ENCODE measurements at places on chromosomes 1 and 21.

GRCh38 chr1:58561633-58562032, 15.1 kb upstream of the OMA1 start:
- no peak for DNase-seq

GRCh38 chr1:33454646-33455282, 17.7 kb upstream of the ZSCAN20 start:
- peak; percentile 75 for DNase-seq

DNA sequence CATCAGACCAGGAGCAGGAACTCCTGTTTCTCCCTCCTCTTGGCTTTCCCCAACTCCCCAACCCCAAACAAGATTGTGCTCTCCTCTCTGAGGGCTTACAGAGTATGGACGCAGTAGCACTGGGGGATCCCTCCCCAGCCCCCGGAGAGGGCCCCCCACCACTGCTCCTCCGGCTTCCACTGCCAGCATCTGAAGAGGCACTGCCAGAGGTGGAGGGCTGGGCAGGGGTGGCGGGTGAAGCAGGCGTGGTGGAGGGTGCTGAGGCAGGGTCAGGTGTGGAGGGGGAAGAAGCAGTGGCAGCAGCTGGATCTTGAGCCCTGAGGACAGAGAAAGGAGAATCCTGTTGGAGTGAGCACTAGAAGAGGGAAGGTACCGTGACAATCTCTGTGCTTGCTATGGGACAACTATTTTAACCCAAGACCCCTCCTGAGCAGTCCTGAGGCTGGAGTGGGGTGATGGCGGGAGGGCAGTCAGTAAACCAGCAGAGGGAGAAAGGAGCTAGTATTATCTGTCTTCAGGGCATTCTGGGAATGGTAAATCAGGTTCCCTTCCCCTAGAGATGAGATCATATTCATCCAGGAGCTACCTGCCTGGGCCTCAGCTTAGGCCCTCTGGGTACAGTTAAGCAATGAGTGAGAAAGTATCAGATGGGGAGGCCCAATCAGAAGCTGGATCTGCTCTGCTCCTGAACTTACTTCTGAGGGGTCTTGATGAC, 2.4 kb downstream of the UBQLN4 start:
- no peak for DNase-seq

DNA sequence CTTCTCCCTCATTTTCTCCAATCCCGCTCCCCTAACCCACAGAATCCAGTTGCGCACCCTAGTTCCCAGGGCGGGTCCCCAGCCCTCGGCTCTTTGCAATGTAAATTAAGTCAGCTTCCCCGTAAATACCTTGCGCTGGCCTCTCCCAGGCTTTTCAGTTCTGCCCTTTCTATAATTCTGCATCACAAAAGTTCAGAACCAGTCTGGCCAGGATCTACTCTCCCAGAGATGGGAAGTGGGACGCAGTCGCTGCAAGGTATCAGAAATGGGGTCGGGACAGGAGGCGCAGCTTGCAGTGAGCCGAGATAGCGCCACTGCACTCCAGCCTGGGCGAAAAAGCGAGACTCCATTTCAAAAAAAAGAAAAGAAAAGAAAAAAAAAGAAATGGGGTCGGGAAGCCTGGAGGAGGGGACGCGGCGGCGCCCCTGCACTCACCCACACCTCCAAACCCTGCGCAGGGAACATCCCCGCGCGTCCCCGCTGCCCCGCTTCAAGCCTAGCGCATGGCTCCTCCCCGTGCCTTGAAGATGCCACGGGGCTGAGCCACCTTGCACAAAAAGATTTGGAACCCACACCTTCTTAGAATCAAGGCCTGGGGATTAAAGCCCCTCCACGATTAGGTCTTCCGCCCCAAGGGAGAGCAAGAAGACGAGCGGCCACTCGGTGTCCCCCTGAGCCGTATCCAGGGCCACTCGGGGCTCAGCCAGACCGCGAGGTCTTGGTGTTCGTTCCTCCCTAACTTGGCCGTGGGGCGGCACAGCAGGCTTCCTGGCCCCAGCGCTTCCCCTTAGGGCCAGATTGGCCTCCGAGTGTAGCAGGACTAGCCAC, 27.2 kb upstream of the ITLN2 start:
- no peak for DNase-seq

DNA sequence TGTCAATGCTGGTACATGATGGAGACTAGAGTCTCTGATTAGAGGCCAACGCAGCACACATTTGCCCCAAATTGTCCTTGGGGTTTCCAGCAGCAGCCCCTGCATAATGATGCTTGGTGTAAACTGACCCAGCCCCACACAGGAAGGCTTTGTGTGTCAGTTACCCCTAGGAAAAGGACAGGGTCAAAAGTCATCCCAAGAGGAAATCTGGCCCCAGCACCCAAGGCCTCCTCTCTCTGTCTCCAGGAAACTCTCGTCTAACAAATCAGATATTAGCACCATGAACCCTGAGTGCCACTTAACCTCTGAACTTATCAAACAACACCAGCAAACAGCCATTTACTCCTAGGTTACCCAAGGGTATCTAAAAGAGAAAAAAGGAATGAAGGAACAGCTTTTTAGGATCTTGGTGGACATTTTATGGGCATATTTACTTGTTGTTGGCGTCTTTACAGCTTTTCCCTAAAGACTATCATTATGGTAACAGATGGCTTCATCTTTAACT, 84.5 kb downstream of the PSMG1 start:
- no peak for DNase-seq

GRCh38 chr1:156553860-156554485, 18.4 kb downstream of the IQGAP3 start:
- DNase-seq = no peak

- no peak for DNase-seq
Measured at GRCh38 chr1:166202546-166202945, 35.7 kb upstream of the FAM78B start.

GRCh38 chr21:45423968-45424853, 19.2 kb downstream of the COL18A1 start:
- DNase-seq = no peak

DNA sequence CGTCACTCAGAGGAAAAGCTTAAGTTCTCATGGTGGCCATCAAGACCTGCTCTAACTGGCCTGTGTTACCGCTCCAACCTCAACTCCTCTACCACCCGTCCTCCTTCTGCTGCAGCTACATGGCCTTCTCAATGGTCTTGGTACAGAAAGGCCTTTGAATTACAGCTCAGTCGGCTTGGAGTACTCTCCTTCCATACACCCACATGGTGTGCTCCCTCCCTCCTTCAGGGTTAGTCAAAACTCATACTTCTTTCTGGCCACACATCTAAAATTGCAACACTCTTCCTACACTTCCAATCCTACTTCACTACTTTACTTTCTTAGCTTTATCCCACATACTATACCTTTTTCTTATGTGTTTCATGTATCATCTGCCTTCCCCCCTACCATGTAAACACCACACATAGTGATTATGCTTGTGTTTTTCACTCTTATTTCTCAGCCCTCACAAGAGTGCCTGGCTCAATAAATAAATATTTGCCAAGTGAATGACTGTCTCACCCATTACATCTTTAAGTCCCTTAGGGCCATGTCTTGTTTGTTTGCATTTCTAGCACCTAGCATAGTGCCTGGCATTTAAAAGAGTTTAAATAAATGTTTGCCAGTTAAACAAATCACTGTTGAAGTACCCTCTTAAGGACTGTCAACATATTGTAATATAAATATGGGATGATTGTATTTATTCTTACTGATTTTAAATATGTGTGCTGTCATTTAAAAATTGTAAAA, 37.6 kb upstream of the HMCN1 start:
- peak; percentile 59 for DNase-seq

DNA sequence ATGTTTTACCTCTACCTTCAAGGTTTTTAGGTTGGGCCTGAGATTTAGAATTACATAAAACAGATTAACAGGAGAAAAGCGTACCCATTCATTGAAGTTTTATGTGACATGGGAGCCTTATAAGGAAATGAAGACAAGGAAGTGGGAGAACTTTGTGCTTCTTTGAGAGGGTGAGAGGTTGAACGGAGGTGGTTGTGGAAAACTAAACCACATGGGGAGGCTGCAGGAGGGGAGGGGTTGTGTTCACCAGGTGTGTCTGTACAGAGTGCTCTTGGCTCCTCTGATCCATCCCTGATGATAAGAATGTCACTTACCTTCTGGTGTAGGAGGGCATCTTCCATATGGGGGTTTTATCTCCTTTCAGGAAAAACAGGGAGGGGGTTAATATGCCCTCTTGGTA, 2.7 kb downstream of the SLX9 start:
- DNase-seq = no peak

GRCh38 chr1:186925881-186926669, 97.3 kb downstream of the PLA2G4A start:
- DNase-seq = no peak

DNA sequence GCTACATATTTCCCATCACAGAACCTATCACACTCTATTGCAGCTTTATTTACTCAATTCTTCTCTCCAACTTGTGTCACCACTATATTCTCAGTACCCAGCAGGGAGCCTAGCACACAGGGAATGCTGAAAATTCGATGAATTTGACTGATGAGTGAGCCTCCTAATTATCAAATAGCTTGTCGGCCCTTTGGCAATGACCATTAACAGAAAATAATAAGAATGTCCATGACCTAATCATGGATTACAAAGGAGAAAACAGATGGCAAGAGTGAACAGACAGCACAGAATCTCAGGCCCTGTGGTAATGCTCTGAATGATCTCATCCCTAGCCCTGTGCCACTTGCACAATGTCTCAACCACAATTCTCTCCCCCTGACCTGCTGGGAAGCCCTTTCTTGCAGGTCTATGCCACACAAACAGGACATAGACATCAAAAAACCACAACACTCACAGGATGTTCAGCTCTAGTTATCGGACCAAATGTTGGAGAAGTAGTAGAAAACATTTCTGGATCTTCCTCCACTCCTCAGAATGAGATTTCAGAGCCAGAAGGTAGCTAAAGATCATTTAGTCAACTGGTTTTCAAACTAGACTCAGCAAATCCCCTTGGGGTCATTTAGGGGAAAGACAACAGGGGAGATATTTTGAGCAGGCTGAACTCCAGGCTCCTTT, 68.4 kb downstream of the LUZP1 start:
- no peak for DNase-seq

DNA sequence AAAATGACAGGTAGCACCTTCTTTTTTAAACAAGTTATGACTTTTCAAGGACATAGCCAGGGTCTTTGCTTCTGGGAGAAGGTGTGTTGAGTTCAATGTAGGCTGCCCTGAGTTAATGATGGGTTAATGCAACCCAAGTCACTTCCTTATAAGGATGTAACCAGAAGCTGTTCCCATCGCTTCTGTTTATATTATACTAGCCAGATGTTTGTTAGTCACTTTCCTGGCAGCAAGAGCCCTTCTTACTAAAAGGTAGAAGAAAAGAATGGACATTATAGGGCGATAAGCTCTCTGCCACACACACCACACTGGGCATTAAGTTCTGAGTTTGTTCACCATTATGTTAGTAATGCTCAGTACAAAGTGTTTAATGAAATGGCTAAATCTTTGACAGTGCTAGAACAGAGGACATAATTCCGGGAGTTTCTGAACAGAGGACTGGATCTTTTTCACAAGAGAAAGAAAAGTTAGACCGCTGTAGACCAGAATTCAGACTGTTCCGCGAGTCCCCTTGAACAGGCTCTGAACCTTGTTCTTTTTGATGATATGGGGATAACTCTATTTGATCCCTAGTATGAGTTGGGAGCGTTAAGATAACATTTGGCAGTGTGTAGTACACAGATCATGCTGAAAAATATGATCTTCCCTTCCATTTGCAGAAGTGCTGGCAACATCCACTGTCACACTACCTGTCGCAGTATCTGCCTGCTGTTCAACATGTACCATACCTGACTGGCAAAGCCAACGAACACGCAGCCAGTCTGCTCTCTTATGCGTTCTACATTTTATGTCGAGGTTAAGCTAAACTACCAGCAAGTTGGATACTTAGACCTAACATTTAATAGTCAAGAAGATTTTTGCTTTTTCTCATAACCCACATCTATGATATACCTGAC, 41.0 kb downstream of the DEGS1 start:
- DNase-seq = peak; percentile 25

- DNase-seq = no peak
Measured at GRCh38 chr1:15290382-15290781, 43.4 kb downstream of the FHAD1 start.

DNA sequence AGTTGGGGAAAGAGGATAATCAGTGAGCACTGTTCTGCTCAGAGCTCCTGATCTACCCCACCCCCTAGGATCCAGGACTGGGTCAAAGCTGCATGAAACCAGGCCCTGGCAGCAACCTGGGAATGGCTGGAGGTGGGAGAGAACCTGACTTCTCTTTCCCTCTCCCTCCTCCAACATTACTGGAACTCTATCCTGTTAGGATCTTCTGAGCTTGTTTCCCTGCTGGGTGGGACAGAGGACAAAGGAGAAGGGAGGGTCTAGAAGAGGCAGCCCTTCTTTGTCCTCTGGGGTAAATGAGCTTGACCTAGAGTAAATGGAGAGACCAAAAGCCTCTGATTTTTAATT, 42.7 kb downstream of the YARS1 start:
- DNase-seq = no peak

- no peak for DNase-seq
Measured at GRCh38 chr1:20850021-20850420, 62.9 kb upstream of the HP1BP3 start.

GRCh38 chr1:245829826-245830225, 675.0 kb downstream of the KIF26B start:
- DNase-seq = no peak

DNA sequence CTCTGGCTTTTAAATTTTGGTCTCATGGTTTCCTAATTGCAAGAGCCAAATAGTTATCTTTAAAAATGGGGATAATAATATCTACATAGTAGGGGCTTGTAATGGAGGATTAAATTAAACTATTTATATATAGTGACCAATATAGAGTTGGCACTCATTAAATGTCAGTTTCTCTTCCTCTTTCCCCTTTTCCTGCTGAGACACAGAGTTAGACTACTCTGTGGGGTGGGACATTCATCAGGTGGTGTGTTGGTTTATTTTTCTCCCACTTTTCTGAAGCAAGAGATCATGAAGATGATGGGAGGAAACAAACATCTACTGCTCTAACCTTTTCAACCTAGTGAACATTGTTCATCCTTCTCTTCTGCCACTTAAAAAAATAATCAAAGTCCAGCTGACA, 17.3 kb upstream of the RAP1A start:
- DNase-seq = no peak

All from NCI-H2081 (cell line).